DMS79 (cell line): ENCODE measurements at places on chromosomes 4 and X.
A peak's percentile ranks its signal among the peaks of the same experiment; 100 is the strongest.

DNA sequence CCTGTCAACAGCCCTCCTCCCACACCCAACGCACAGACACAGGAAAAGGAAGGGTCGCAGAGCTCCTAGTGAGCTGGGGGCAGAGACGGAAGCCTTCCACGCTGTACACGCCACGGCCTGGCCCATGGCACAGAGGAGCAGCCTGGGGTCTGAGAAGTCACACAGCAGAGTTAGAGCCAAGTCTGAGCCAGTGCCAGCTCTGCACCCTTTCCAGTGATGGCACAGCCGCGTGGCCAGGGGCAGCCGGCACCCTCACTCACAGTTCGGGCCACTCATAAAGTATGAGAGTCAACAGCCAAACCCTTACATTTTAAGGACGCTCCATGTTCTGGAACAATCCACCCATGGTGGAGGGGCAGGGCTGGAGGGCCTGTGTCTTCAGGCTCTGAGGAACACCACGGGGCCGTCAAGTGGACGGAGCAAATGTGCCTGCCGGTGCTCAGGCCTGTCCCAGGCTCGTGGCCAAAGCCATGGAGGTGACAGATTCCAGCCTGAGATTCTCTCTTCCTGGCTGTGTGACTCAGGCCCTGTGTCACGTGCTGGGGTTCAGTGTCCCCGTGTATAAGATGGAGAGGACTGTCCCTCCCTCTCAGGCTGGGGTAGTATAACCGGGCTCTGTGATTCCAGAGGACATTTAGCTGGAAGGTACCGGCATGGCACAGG, 91.2 kb downstream of the ABLIM2 start:
- no peak for DNase-seq

GRCh38 chr4:6198768-6199421, 1.5 kb downstream of the JAKMIP1 start:
- DNase-seq = no peak

DNA sequence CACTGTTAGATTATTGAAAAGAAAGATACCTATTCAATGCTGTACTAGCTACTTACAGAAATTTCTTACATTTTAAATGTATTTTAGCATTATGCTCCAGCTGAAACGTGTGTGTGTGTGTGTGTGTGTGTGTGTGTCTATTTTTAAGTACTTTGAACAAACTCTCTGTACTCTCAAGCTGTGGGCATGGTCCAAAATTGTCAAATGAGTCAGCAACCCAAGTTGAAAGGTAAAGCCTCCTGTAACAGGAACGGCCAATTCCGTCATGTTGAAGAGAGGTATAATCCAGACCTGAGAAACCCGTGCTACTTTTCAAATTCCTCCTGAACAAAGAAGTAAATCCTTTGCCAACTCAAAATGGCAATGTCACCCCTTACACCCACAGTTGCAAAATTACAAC, 20.5 kb downstream of the MAOB start:
- no peak for DNase-seq

DNA sequence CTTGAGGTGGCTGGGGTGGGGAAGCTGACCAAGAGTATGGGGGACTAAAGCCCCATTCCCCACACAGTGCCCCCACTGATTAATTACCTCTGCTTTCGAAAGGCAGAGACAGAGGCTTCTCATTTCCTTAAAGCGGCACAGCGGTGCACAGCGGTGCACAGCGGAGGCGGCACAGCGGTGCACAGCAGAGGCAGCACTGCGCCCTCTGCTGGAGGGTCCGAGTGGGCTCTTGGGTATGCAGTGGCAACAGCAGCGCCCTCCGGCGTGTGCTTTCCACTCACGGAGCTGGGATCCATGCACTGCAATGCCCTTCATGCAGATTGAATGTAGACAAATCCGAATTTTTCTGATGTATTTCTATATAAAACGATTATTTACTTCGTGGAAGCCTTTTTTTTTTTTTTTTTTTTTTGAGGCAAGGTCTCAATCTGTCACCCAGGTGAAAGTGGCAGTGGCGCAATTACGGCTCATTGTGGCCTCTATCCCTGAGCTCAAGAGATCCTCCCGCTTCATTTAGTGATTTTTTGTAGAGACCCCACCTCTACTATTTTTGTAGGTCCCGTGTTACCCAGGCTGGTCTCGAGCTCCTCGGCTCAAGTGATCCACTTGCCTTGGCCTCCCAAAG, 19.7 kb upstream of the PRPS2 start:
- no peak for DNase-seq

- peak; percentile 10 for DNase-seq
Observed at GRCh38 chrX:19566359-19567222, 51.3 kb upstream of the MAP3K15 start.

GRCh38 chr4:127555106-127555505, 77.7 kb upstream of the INTU start:
- DNase-seq = no peak

- DNase-seq = no peak
Observed at GRCh38 chr4:112857461-112857860, 192.0 kb upstream of the ANK2 start.

GRCh38 chr4:83252782-83253405, 31.7 kb downstream of the COQ2 start:
- DNase-seq = no peak

DNA sequence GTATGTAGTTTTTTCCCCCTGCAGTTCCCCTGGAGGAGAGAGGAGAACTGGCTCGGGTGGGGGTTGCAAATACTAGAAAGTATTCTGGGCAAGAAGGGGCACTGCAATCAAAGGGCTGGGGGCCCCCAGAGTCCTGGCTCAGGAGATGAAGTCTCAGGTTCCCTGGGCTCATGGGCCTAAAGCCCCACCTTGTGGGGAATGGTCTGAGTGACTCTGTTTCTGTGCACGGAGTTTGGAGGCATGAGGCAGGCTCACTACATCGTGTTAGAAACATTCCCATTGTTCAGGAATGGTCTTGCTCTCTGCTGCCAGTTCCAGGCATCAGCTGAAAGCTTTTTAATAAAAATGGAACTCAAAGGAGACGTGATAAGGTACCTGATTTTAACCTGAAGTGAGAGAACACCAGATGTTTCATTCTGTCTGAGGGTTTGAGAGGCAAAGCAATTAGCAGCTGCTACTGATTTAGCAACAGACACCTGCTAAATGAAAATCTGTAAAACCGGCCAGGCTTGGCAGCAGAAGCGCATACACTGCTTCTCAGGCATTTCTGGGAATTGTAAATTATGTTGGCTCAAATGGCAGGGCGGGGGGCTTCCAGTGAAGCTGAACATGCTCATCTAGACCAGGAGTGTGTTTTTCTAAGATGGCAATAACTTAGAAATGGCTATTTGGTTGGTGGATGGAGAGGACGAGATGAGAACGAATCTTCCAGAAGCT, 122.7 kb downstream of the TMEM164 start:
- DNase-seq = no peak

- DNase-seq = no peak
Observed at GRCh38 chr4:155529272-155529671, 137.4 kb upstream of the GUCY1A1 start.

DNA sequence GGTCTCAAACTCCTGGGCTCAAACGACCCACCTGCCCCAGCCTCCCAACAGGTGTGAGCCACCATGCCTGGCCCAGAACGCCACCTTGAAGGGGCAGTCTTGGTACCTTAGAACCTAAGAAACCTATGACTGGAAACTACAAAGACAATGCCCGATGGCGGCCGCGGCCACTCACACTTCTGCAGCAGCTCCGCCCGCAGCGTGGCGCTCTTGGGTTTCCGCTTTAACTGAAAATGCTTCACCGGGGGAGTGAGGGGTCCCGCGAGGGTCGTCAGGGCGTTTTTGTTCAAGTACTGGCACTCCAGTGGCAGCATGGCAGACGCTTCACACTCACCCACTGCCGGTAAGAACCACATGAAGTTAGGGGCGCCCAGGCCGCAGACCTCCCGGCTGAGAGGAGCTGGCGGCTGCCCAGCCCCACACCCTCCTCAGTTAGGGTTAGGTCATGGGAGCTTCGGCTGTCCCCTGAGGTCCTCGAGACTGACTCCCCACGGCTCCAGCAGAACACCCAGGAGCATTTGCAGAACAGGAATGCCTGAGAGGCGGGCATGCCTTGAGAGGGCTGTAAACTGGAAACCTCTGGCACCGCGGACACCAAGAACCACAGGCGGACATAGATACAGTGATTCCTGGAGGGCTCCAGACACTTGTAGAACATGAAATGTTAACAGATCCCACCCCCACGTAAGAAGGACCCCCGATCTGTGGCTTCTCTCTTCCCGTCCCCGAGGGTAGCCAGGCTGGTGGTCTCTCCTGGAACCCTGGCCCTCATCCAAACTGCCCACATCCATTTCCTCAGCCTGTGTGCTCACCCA, 19.0 kb downstream of the NELFA start:
- DNase-seq = no peak

- no peak for DNase-seq
Observed at GRCh38 chr4:102761296-102761701, 531 bp upstream of the MANBA start.

- no peak for DNase-seq
Observed at GRCh38 chr4:165462009-165462408, 83.2 kb downstream of the CPE start.
